Putamen (tissue), 1 donor: ENCODE measurements at places on chromosomes 3 and 15.

DNA sequence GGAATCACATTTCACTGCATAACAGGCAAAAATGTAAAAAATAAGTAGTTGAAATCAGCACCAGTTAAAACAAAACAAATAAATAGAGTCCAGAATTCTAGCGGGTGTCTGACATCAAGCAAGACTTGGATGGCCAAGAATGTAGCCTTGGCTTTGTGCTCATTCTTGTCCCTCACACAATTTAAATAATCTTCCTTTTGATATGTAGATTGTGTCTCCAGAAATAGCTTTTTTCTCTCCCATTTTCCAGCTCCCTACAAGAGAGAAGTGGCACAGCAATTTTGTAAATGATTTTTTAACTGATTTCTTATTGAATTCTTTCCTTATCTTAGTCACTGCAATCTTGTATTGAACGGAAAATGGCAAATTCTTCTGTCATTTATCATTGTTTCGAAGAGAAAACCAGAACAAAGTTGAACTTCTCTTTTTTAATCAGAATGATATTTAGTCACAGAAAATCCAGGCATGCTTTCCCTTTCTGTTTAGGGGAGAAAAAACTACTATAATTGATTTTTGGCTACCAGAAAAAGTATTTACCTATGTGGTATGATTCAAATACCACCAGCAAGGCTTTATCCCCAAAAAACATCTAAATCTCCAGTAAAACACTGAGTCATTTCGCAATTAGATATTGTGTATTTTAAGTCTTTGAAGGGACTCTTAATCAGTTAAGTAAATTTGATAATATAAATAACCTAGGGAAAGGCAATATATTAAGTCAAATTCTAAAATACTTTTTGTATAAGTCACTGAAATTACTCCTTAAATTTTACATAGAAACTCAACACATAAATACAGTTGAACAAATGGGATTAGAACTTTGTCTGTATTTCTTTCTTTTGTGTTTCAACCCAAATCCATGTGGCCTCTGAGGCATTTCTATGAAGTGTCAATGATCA, 481.7 kb downstream of the GBE1 start:
- no peak for DNase-seq

DNA sequence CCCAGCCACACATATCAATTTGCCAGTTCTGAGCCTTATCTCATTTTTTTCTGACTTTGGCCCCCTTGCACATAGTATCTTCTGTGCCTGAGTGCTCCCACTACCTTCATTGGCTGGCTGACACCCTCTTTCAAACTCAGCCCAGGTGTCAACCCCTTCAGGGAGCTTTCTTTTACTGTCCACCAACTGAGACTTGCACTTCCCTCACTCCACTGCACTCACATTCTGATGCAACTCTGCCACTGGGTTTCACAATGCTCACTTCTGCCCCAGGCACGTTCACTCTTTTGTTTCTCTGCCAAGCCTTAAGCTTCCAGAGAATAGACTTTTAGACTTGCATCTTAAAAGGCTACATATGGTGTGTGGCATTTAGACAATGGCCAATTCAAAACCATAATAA, 101.5 kb upstream of the CBLB start:
- DNase-seq = no peak

- no peak for DNase-seq
Measured at GRCh38 chr15:94041746-94042145, 189.6 kb upstream of the MCTP2 start.

DNA sequence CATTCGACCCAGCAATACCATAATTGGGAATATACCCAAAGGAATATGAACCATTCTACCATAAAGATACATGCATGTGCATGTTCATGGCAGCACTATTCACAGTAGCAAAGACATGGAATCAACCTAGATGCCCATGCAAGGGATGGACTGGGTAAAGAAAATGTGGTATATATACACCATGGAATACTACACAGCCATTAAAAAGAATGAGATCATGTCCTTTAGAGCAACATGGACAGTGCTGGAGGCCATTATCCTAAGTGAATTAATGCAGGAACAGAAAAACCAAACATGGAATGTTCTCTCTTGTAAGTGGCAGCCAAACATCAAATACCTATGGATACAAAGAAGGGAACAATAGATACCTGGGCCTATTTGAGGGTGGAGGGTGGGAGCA, 7.4 kb downstream of the ETFA start:
- DNase-seq = no peak

DNA sequence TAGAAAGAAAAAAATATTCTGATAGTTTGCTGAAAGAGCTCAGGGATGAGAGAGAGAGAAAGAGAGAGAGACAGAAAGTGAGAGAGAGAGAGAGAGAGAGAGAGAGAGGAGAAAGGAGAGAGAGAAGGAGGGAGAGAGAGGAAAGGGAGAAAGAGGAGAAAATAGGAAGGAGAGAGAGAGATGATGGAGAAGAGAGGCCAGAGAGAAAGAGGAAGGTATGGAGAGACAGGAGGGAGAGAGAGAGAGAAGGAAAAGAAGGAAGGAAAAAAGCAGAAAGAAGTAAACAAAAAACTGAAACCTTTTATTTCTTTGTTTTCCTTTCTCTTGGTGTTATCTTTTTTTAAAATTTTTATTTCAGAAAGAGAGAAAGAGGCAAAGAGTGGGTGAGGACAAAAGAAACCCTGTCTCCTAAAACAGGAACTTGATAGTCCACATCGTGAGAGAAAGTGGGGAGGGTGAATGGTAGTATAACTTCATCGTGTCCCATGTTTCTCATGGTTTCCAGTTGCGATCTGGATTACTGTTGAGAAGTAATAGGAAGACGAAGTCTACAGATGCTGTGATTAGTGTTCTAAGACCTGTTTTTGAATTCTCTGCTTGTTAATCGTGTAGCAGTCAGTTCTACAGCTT, 279.7 kb downstream of the LPP start:
- no peak for DNase-seq

DNA sequence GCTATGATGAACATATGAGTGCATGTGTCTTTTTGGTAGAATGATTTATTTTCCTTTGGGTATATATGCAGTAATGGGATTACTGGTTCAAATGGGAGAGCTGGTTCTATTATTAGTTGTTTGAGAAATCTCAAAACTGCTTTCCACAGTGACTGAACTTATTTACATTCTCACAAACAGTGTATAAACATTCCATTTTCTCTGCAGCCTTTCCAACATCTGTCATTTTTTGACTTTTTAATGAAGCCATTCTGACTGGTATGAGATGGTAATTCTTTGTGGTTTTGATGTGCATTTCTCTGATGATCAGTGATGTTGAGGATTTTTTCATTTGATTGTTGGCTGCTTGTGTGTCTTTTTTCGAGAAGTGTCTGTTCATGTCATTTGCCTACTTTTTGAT, 1124.2 kb downstream of the NAALADL2 start:
- DNase-seq = no peak

GRCh38 chr3:25453619-25454004, 25.5 kb downstream of the RARB start:
- DNase-seq = no peak

- DNase-seq = no peak
Measured at GRCh38 chr3:122358703-122359032, 24.4 kb downstream of the MIX23 start.

DNA sequence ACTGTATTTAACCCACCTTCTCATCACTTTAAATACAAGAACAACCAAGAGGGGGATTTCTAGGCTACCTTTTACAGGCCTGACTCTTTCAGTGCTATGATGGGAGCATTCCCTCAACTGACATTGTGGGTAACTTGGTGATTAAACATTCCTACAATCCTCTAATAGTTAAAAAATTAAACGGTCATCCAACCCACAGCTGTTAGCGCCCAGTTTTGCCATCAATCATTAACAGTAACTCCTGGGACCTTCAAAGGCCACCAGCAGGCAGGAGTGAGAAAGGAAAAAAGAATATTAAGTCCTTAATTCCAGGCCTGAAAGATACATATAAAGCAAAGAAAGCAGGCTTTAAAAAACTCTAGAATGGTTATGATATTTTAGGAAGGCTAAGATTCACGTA, 512.1 kb downstream of the MAGI1 start:
- no peak for DNase-seq

- no peak for DNase-seq
Measured at GRCh38 chr15:28919201-28919635, 33.4 kb downstream of the APBA2 start.

GRCh38 chr3:174363256-174363655, 495.9 kb upstream of the NAALADL2 start:
- no peak for DNase-seq

DNA sequence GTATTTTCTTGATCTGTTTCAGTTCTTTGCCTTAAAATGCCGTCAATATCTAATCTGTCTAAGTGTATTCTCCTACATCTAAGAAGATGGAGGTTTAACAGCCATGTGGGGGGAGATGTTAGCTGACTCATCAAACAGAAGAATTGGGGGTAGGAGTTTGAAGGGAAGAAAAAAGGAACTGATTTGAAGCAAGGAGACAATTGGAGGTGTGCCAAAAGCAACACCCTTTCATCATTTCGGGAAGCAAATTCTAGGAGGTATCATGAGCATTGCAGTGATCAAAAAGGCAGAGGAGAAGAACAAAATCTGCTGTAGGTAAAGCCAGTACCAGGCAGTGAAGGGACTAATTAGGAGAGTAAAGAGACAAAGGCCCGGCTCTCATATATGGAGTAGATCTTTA, 337.3 kb upstream of the TBC1D5 start:
- DNase-seq = peak; percentile 82

DNA sequence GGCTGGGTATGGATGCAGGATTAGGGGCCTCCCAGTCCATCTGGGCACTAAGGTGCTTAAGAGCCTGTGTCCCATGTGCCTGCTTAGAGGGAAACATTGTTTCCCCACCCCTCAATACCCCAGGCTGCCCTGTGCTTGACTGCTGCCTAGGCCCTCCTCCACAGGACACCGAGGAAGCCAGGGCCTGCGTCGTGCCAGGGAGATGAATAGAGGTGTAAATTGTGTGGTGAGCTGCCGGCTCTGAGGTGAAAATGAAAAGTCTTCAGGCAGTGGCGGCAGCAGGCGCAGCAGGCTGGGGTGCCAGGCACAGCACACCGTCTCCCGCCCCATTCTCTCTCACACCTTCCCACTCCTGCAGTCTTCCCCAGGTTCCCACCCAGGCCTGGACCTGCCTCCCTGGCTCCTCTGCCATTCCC, 13.9 kb upstream of the GRM2 start:
- no peak for DNase-seq

DNA sequence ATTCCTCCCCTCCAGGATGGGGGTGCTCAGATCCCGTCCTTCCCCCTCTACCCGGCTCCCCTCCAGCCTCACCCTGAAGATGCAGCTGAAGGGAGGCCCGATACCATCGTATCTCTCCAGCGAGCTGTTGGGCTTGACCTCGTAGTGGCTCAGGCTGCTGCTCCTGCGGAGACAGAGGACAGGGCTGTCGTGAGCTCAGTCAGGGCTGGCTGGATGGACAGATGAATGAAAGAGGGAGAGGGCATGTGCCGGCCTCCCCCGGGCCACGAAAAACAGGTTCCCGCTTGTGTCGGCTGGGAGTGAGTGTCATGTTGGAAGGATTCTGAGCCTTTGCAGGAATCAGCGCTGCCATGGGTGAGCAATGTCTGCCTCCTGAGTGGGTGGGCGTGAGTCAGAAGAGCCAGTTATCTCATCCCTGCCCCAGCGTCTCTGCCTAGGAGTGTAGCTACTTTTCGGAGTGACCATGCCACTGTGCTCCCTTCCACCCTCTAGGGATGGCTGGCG, 35.2 kb downstream of the FEM1B start:
- DNase-seq = no peak

DNA sequence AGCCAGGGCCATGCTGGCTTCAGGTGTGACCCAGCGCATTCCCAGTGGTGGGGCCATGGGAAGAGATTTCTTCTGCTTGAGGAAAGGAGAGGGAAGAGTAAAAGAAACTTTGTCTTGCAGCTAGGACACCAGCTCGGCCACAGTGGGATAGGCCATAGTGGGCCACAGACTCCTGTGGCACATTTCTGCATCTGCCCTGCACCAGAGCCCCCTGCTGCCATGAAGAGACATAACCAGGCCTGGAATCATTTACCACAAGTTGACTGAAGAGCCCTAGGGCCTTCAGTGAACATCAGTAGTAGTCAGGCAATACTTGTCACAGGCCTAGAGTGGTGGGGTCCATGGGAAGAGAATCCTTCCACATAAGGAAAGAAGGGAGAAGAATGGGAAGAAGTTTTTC, 411.4 kb upstream of the ARL6 start:
- no peak for DNase-seq

DNA sequence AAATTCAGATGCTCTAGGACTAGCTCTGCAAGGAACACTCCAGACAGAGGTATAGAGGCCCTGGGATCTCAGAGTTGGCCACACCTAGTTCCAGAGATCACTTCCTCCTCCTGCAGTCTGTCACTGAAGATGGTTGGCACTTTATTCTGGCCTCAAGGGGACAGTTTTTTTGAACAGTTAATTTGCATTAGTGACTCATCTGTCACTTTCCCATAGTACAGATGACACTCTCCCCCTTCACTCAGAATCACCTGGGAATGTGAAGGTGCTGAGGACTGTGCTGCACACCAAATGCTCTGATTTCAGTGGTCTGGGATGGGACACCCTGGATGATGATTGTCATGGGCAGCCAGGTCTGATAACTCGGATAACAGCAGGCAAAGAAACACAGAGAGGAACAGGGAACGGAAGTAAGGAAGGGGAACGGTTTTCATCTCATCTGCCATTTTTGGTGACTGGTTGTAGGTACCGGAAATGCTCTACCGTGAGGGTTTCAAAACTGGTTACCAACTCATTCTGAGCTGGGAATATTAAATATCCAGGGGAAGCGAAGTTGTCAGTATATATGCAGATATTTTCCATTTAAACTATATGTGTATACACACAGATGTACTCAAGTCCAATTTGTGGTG, 232.5 kb upstream of the ST8SIA2 start:
- no peak for DNase-seq

- DNase-seq = no peak
Measured at GRCh38 chr15:48604567-48604966, 40.9 kb downstream of the FBN1 start.

DNA sequence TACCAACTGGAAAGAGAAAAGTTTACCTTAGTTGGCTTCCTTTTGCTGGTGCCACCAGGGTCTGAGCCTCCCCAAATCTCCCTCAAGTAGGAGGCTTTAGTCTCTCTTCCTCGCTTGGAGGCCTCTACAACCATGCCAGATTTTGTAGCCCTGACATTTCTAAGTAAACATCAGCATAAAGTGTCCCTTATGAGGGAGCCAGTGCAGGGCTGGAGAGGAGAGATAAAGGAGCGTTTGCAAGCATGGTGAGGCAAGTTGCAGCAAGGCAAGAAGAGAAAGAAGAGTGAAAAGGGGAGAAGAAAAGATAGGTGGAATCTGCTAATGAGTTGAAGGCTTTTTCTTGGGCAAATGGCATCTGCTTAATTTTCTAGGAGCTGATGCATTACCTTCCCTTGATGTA, 82.7 kb upstream of the FNDC3B start:
- no peak for DNase-seq

- no peak for DNase-seq
Measured at GRCh38 chr3:32283304-32283703, 44.8 kb downstream of the CMTM8 start.
